ENCODE measurements at places on chromosomes 1 and 21.

DNA sequence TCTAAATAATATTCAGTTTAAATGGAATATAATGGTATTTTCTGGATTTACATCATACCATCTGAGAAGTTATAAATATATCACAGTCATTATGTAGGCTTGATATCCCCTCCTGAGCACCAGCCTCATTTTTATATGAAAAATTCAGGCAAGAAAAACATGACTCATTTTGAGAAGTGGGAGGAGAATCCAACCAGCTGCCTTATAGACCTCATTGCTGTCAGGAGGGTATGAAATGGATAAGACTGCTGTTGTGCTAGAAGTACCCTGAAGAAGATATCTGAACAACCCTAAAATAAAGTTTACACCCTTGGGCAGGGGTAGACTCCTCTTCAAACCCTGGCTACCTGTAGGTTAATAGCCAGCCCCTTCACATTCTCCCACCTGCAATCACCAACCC is 8.8 kb downstream of the GIPC2 start:
- no peak for DNase-seq

GRCh38 chr1:151970128-151970527 is 23.5 kb downstream of the S100A10 start:
- DNase-seq = no peak

DNA sequence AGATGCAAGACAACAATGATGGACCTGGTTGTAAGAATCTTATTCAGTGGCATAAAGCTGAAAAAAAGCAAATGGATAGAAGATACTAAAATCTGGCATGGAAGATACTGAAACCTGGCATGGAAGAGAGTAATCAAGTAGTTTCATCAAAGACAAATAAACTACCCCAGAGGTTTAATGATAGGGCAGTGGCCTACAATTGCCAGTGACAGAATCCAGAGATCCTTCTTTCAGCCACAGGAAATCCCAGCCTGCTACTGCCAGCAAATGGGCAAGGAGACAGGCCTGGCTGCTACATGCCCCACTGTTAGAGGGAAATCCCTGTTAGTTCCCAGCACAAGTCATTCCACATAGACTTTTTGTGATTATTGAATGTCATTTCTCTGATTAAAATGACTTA is 409.4 kb downstream of the VAV3 start:
- no peak for DNase-seq

- DNase-seq = no peak
Observed at GRCh38 chr21:34995979-34996303, 53.2 kb downstream of the RUNX1 start.

- DNase-seq = peak; percentile 15
Observed at GRCh38 chr1:42380586-42381279, at the start of gene RIMKLA. RIMKLA (plus strand) TSS chr1:42380792; CDS start chr1:42380935, 143 bp downstream.

DNA sequence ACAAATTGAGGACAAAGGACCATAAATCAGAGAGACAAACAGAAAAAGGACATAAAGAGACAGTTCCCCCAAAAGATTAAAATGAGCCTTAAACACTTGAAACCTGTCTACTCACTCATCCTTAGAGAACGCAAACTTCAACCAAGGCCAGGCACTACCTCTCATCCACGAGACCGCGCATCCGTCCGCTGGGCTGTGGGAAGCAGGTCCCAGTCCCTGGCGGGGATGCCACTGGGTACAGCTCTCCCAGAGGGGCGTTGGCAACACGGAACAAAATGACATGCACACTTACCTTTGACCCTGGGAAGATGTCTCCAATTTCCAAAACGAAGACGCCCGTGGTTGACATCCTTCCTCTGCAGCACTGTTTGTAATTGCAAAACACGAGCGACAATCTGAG is 16.5 kb upstream of the ADARB1 start:
- DNase-seq = no peak

DNA sequence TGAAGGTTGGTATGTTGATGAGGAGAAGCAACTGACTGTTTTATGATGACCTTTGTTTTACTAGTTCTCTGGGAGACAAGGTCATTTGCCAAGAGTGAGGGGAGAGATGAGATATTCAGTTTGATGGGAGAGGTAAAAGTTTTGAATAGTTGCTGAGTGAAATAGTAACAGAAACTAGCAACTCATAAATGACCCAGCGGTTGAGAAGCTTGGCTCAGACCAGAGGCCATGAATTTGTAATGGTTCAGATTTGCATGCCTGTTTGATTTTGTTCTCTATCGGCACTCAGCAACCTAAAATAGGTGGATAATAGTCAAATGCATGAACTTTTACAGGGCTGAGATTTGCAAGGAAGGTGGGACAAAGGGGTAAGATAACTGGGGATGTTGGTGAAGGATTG is 6.6 kb downstream of the CCDC30 start:
- DNase-seq = no peak

GRCh38 chr1:12810691-12811408 is 19.7 kb downstream of the PRAMEF1 start:
- no peak for DNase-seq

GRCh38 chr1:89451011-89451410 is 73.6 kb upstream of the LRRC8B start:
- DNase-seq = peak; percentile 4

DNA sequence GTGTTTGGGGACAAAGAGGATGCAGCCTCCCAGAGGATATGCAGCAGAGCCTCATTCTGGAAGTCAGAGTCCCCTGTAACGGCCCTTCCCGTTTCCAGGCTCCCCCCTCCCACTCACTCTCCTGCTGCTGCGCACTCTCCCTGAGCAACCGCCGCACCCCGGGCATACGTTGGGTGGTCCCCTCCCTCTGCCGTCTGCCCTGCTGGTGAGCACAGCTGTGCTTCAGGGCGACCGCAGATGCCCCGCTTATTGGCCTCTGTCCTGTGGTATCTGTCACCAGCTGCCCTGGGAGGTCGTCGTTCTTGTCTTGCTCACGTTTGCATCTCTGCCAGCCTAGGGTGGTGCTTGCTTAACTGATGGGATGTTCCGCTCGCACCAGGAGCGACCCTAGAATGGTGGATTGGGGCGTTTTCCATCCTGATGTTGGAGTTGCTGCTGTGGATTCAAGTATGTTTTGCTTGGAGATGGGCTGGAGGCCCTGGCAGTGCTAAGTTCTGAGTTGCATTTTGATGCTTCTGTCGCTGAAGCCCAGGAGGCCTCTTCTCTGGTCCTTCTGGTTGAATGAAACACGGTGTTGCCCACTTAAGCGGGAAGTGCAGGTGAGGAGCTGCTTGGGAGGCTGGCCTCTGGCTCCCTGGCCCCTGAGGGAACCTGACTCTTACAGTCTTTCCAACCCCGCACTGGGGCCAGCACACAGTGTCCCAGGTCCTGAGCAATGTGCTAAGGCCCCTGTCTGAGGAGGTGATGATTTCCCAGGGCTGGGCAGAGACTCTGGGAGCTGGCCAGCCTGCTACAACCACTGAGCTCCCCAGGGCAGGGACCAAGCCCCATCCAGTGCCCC is 3.2 kb downstream of the TMEM201 start:
- no peak for DNase-seq

GRCh38 chr1:63405987-63406386 is 38.6 kb downstream of the ALG6 start:
- no peak for DNase-seq

All from fibroblast of villous mesenchyme (primary cell).